ENCODE measurements at places on chromosomes 6 and 20.
A peak's percentile ranks its signal among the peaks of the same experiment; 100 is the strongest.

- no peak for DNase-seq
These were observed 33.8 kb upstream of the ZFAND3 start for GRCh38 chr6:37785663-37786270.

DNA sequence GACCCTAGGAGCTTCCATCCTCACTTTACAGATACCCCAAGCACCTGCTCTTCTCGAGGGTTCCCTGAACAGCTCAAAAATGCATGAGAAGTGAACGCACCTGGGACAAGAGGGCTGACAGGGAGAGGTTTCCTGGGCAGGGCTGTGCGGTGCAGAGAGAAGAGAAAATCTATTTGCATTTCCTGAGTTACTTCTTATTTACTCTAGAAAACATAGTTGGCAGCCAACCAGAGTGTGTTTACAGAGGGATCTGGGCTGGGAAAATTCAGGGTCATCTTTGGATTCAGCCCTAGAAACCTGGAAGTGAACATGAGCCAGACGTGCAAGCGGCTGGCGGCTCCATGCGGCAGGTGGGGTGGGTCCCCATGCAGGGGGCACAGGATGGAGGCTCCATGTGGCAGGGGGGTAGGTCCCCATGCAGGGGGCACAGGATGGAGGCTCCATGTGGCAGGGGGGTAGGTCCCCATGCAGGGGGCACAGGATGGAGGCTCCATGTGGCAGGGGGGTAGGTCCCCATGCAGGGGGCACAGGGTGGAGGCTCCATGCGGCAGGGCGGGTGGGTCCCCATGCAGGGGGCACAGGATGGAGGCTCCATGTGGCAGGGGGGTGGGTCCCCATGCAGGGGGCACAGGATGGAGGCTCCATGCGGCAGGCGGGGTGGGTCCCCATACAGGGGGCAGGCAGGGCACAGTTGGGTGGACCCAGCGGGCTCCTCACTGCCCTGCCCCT is 342.0 kb downstream of the TAF4 start:
- DNase-seq, result no peak

GRCh38 chr6:44569931-44570385 is 182.5 kb downstream of the CDC5L start:
- DNase-seq, result no peak

GRCh38 chr6:107644513-107644912 is 154.6 kb downstream of the SOBP start:
- no peak for DNase-seq

DNA sequence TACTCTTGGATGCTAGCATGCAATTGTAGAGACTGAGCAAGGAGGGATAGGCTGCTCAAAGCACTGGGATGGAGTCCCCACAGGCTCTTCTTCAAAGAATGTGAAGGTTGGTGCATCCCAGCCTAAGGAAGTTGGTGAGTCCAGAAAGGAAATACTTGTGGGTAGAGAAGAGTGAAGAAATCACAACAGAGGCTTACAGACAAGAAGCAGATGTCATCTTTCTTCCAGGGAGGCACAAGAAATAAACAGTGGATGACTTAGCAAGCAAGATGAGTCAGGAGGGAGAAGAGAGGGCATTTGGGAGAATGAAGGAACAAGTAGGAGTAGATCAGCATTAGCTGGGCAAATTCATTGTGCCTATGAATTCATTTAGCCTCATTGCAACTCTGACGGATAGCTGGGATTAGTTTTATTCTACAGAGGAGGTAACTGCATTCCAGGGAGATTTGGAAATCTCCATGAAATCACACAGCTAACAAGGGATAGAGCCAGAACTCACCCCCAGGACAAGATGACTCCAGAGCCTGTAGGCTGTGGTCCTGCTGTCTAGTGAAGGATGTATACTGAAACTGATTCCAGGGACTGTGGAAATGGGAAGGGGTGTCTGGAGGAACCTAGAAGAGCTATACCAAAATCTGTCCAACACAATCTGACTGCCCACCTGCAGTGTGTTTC is 125.8 kb upstream of the SPTLC3 start:
- DNase-seq, result no peak

DNA sequence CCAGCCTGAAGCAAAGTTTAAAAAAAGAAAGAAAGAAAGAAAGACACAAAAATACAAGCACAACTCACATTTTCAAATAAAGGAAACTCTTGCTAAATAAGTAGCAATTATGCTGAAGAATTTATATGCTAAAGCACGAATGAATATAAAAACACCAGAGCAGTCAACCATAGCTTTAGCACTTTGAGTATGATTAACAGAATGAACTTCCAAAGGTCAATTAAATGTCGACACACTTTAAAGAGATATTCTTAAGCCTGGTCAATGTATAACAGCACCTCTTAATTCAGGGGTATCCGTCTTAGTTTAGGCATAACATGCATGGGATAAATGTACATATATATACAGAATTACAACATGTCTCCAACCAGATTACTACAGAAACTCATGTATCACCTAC is 125.9 kb downstream of the OGFRL1 start:
- no peak for DNase-seq

DNA sequence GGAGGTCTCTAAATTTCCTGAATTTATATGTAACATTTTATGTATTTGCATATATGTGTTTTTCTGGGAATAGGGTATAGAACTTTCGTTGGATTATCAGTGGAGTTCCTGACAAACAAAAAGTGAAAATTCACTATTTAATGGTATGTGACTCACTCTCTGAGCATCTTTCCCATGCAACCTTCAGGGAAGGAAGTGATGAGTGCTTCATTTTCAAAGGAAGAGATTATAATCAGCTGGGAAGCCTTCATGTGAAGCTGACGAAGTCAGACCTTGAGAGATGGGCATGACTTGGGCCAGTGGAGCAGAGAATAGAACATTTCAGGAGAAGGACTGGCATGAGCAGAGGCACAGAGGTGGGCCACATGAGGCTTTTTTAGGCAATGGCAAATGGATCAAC is 72.7 kb downstream of the FAXC start:
- DNase-seq, result no peak

GRCh38 chr6:19759117-19759880 is 77.9 kb upstream of the ID4 start:
- no peak for DNase-seq

DNA sequence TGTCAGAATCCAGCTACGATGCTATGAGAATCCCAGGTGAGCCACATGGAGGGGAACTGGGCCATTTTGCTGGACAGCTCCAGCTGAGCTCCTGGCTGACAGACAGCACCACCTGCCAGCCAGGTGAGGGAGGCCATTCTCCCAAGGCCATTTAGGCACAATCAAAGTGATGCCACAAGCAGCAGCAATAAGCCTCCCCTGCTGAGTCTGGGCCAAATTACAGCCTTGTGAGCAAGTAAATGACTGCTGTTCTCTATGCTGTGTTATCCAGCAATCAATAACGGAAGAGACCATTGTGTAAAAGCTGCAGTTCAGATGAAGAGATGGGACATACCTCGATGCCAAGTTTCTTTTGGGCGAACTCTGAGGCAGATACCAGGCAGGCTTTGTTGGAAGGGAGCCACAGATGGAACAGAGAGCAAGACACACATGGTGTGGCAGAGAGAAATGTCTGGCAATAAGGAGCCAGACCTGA is 14.0 kb upstream of the SCGN start:
- DNase-seq, result no peak

GRCh38 chr20:58102261-58102660 is 126.2 kb downstream of the ANKRD60 start:
- DNase-seq, result no peak

DNA sequence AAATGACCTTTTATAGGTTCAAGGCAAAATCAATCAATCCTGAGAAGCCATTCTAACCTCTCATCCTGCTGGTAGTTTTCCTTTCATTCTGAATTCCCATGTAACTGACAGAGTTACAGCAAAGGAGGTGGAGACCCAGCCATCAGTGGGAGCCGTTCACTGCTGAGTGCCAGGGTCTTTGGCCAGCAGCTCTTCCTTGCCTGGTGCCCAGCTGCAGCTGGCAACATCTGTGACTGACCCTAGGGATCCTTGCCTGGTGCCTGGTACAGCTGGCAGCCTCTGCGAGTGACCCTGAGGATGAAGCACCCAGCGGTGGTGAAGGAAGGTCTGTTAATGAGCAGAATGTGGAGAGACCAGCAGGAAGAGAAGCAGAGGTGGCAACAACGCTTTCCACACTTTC is 314.6 kb downstream of the THBS2 start:
- no peak for DNase-seq

- no peak for DNase-seq
These were observed 54.5 kb downstream of the KCNB1 start for GRCh38 chr20:49427751-49428518.

DNA sequence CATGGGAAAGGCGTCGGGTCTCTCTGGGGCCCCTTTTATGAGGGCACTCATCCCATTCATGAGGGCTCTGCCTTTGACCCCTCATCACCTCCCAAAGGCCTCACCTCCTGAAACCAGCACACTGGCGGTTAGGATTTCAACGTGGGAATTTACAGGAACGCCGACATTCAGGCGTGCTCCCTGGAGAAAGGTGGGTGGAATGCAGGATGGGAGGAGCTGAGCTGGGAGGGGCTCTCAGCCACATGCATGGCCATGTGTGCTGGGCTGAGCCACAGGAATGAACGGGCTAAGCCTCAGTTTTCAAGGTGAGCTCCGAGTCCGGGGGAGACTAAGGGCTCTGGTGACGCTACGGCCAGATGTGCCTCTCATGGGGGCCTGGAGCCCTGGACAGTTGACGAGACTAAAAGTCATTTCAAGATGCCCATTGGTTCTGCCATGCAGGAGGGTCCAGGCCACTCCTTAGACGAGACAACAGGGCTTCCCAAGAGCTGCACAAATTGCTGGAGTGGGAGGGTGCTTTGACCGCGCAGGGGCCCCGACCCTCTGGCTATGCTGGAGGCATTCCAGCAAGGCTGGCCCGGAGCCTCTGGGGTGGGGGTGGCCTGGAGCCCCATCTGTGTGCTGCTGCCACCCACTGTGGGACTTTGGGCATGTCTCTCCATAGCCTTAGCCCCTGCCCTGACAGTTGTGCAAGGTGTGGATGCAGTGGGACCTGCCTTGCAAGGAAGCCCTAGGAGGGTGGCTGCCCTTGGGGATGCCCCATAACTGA is 3.8 kb upstream of the ARFGAP1 start:
- no peak for DNase-seq

DNA sequence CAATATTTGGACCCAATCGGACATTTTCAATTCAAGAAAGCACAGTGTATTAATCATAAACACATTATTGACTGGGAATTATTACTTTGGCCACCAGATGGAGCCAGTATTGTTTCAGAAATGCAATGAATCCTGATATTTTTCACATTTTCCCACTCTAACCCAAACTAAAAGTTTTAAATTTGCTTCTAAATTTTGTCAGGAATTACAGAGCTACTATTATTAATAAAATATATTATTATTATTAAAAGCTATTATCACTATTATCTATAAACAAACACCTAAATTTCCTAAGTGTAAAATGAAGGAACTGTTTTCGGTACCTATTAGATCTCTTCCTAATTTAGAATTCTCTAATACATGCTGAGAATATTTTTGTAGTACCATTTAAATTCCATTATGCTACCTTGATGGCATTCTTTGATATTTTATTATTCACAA is 245.3 kb downstream of the OGFRL1 start:
- DNase-seq, result peak; percentile 20

GRCh38 chr6:7439228-7439627 is 49.6 kb downstream of the RIOK1 start:
- DNase-seq, result no peak

Data from GM10248 (cell line).